Iris pigment epithelial cell (primary cell): ENCODE measurements at places on chromosomes 1 and 21.

GRCh38 chr1:93594603-93594880 is 87.1 kb downstream of the BCAR3 start:
- no peak for DNase-seq

DNA sequence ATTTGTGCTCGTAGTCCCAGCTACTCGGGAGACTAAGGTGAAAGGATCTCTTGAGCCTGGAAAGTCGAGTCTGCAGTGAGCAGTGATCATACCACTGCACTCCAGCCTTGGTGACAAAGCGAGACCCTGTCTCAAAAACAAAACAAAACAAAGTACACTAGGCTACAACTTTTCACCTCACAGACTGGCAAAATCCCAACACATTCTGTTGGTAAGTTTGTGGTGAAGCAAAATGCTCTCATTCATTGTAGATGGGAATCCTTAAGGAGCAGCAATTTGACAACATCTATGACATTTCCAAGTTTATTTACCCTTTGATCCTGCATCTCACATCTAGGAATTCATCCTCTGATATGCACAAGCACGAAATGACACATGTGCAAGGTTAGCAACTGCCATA is 20.2 kb upstream of the SLC1A7 start:
- DNase-seq: peak; percentile 45

DNA sequence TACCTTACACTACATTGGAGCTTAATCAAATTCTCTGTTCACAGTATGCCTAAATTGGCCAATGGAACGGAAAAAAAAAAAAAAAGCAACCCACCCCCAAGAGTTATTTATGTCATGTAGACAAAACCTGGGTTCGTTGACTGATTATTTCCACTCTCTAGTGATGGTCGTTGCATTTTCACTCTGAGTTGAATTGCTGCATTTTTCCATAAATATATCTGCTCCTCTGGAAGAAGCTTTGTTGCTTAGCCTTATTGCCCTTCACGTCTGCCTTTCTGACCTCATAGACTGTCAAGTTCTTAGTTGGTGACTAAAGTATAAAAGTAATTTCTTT is 90.2 kb upstream of the RUNX1 start:
- peak; percentile 44 for DNase-seq

- DNase-seq: peak; percentile 58
Measured at GRCh38 chr1:66752000-66752592, at the start of gene DYNLT5. Gene DYNLT5 (plus strand): TSS chr1:66752459. CDS start chr1:66754659, 2,200 bp downstream.

DNA sequence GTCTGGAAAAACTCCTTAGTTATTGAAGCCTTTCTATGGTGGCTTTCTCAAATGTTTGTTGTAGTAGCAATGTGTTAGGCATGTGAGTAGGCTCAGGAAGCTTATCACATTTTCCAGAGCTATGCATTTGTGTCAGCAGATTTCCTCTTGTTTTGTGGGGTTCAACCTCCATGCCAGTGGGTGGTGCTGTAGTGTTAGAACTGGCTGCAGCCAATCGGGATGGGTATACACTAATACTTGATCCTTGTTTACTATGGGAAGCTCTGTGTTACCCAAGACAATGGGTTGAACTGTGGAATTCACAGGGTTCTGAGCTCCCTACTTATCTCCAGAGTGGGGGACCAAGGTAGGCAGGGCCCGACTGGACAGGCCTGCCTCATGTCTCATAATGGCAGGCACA is 348.5 kb upstream of the ADAMTS5 start:
- DNase-seq: peak; percentile 15

DNA sequence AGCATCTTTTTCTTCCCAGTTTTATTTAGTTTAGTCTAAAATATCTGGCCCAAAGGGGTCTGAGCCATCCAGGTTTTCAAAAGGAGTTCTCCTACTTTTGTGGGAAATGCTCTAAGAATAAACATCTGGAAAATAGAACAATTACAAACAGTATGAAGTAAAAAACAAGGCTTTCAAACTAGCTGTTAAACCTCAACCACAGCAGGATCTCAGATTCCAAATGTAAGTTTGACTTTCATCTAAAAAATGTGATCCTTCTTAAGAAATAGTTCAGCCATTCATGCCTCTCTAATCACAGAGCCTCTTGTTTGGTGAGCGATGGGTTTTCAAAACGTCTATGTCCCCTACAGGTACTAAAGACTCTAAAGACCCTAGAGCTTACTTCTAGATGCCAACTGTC is 413.5 kb downstream of the DUSP10 start:
- DNase-seq: no peak

- no peak for DNase-seq
Measured at GRCh38 chr1:199616947-199617346, 410.6 kb upstream of the NR5A2 start.

GRCh38 chr1:82775406-82776000 is 974.8 kb downstream of the ADGRL2 start:
- peak; percentile 34 for DNase-seq

- no peak for DNase-seq
Measured at GRCh38 chr1:47330212-47330611, 3.4 kb upstream of the CMPK1 start.

DNA sequence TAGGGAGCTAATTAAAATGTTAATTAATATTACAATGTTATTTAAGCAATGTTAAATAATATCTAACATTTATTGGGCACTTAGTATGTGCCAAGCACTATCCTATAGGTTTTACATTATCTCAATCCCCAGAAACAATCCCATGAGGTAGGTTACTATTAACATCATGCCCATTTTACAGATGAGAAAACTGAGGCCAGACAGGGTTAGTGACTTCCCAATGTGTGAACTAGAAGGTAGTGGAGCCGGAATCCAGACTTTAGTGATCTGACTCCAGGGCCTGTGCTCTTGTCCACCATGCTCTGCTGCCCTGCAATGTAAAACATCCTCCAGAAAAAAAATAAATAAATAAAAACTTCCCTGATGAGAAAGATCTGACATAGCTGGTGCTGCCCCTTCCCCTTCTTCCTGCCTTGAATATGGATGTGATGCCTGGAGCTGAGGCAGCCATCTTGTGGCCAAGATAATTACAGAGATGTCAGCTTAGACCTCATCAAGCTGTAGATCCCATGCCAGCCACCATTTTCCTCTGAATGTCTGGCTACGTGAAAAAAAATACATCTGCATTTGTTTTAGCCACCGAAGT is 7.6 kb upstream of the CELA2A start:
- DNase-seq: no peak

- peak; percentile 54 for DNase-seq
Measured at GRCh38 chr1:78255383-78255782, 209.6 kb downstream of the GIPC2 start.

DNA sequence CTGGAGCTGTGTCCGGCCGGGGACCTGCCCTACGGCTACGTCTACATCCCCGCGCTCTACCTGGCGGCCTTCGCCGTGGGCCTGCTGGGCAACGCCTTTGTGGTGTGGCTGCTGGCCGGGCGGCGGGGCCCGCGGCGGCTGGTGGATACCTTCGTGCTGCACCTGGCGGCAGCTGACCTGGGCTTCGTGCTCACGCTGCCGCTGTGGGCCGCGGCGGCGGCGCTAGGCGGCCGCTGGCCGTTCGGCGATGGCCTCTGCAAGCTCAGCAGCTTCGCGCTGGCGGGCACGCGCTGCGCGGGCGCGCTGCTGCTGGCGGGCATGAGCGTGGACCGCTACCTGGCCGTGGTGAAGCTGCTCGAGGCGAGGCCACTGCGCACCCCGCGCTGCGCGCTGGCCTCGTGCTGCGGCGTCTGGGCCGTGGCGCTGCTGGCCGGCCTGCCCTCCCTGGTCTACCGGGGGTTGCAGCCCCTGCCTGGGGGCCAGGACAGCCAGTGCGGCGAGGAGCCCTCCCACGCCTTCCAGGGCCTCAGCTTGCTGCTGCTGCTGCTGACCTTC is 412 bp downstream of the GPR25 start:
- no peak for DNase-seq

DNA sequence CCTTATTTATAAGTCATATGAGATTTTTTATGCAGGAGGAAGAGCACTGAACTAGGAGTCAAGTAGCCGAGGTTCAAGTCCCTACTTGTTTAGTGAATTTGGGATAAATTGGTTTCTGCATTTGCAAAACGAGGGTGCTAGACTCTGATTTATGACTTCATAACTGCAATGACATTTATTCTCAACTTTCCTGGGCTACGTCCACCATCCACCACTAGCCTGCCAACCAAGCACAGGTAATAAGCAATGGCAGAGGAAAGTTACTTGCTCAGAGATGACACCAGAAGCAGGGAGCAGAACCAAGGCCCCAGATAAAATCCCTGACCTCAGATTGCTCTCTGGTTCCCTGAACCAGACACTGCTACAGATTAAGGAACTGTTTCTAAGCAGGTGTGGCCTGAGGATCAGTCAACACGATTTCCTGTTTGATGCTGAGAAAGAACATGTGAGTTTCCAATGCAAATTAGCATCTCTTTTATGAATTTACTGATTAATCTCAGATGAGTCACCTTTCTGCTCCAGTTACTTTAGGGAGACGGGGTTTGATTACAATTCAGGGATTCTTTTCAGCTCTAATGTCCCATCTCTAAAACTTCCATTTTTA is 52.7 kb downstream of the PLPP3 start:
- DNase-seq: no peak

DNA sequence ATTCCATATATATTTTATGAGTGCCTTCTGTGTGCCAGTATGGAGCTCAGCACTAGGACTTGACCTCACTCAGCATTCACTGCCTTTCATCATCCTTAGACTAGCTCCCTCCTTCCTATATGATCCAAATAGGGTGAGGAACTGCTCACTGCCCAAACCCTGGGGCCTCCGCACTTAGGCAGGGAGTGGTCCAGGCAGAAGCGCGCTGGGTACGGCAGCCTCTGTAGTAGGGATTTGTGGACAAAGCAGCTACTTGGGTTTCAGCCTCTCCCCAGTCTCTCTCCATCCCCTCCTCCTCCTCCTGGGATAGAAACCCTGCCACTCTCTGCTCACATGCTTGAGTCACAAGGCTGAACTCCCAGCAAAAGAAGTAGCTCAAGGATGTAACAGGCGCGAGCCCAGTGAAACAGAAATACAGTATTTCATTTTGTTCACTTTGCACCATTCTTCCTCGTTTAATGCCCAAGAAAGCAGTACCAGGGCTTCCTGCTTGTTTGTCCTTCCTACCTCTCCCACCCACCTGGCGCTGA is 32.9 kb downstream of the PLEKHA6 start:
- peak; percentile 41 for DNase-seq

DNA sequence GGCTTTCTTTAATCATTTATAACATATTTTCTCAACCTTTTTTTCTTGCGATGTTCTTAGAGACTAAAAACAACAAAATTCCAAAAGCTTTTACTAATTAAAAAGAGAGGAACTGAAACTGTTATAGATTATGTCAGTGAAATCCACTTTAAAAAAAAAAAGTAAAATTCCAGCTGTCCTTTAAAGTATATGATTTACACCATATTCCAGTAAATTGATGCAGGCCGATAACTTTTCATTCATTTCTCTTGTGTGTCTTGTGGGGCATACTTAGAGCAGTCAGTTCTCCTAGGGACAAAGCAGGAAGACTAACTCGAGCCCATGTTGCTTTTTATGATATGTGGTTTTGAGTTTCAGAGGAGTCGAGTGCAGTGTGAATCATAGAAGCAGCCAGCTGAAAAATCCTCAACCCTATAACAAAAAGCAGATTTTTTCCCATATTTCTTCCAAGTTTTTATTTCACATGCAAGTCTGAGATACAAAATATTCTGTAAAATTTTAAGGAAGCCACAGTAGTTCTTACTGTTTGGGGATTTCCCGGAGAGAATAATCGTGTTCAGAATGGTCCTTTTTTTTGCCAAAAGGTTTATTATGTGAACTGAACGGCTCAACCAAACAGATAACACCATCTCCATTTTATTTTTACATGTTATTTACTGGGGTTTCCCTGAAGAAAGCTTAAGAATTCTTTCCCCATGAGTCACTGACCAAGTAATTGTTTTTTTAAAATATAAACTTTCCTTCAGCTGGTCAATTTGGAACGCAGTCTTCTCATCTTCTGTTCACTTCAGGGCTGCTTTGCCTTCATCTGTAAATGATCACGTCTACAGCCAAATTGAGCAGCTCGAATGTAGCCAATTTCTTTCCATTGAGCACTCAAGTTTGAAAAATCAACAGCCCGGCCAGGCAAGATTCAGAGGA is 77.0 kb upstream of the C1orf105 start:
- DNase-seq: peak; percentile 88

DNA sequence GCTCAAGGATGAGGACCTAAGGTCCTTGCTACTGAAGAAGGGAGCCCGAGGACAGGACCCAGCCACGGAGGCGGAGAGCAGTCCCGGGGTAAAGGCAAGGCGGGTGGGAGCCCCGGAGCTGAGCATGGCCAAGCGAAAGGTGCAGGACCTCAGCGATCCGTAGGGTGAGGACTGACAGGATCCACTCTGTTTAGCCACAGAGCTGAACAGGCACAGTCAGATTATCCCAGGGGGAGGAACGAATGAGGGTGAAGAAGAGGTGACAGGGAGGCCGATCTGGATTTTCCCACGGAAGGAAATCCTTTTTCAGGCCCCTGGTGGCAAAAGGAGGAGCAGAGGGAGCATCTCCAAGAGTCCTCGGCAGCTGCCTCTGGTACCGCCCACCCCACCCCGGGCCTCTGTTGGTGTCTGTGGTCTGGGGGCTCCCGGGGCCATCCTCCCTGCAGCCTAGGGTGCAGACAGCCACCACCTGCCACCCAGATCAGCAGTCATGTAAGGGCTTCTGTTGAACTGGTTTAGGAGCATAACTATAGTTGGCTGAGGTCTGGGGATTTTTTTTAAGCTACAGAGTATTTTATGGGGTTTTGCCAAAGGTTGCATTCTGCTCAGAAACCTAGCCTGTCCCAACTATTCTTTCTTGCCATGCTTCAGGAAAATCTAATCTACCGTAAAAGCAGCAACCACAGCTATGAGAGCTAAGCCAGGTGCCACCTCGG is 32.3 kb upstream of the LBR start:
- no peak for DNase-seq

DNA sequence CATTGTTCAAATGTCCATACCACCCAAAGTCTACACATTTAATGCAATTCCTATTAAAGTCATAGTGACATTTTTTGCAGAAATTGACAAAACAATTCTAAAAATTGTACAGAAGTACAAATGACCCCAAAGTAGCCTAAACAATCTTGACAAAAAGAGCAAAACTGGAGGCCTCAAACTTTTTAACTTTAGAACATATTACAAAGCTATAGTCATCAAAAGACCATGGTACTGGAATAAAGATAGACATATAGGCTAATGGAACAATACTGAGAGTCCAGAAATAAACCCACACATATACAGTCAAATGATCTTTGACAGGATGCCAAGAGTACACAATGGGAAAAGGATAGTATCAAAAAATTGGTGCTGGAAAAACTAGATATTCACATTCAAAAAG is 213.2 kb upstream of the SAMSN1 start:
- no peak for DNase-seq

GRCh38 chr1:29524285-29525065 is 288.2 kb downstream of the PTPRU start:
- no peak for DNase-seq

- peak; percentile 30 for DNase-seq
Measured at GRCh38 chr1:15249081-15249480, 2.1 kb downstream of the FHAD1 start.

GRCh38 chr1:154097873-154098272 is 57.0 kb downstream of the NUP210L start:
- no peak for DNase-seq

GRCh38 chr1:52426371-52426770 is 22.0 kb downstream of the PRPF38A start:
- DNase-seq: peak; percentile 75
